ENCODE measurements at places on chromosomes 11 and 22. TPM values are rescaled to one million over a fixed set of nuclear protein-coding genes. Genes with fewer than 3 reads are reported as not detected.

The FAM83F gene
- total RNA-seq: 0.46 TPM

The POLR3H gene
- total RNA-seq: 78.9 TPM

The TMEM132A gene
- total RNA-seq: 1.1 TPM

The CYP2D6 gene
- 1.4 TPM for total RNA-seq

The CALCA gene
- total RNA-seq: not detected

The MIF gene
- 1,141 TPM for total RNA-seq

The RIMBP3C gene
- not detected for total RNA-seq

The FOLR1 gene
- not detected for total RNA-seq

The CPT1A gene
- 21.3 TPM for total RNA-seq

The APLNR gene
- not detected for total RNA-seq

The OR6A2 gene
- total RNA-seq: 0.06 TPM

The MRGPRX4 gene
- total RNA-seq: not detected

The MMP7 gene
- not detected for total RNA-seq

Data from activated CD8-positive, alpha-beta memory T cell treated with anti-CD3 and anti-CD28 coated beads for 36 hours (primary cell).